Posterior cingulate gyrus (tissue), 11 donors: ENCODE measurements at places on chromosomes 2 and 18.

DNA sequence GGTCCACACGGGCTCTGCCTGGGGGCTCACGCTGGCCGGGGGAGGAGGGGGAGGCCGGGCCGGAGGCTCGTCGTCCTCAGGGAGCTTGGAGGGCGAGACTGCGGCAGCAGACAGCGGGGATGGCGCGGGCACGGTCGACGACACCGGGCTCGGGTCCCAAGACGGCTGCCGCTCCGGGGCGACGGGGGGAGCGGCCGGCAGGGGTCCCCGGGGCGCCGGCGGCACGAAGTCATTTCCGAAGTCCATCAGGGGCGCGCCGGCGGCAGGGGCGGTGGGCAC, 491 bp downstream of the RTN4 start:
- DNase-seq: no peak

- DNase-seq: peak; percentile 69
These were observed 67.0 kb downstream of the CHRNA1 start for GRCh38 chr2:174697255-174697654.

GRCh38 chr2:136239079-136239685, 121.2 kb upstream of the CXCR4 start:
- no peak for DNase-seq

DNA sequence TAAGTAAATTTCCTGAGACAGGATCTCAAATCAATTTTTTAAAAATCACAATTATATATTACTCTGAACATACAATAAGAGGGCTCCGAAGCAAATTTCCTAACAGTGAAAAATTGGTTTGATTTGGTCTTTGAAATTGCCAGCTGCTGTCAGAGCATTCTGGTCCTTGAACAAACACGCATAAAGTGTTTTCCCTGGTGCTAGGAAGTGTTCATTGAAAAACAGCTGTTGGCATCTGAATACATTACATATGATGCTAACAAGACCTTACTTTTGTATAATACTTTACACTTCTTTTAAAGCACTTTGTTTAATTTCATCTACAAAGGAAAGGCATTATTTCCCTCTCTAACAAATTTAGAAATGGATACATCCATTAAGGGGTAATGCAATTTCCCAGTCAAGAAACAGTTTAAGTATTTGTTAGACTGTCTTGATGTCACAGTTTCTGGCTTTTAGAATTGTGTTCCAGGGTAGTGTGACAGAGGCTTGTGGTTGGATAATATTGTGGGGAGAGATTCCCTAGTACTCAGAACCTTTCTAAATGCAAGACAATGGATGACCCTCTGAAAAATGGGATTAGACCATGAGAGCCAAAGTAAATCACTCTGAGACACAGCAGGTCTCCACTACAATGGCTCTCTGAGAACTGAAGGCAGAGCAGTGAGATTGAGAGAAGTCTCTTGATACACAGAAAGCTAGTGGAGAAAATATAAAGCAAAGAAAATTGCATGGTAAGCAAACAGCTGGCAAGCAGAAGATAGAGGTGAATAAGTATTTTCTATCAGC, 299.0 kb downstream of the TRIB2 start:
- no peak for DNase-seq

GRCh38 chr2:236614551-236614950, 44.9 kb downstream of the ACKR3 start:
- DNase-seq: no peak

GRCh38 chr18:12791610-12792009, 88.8 kb downstream of the PSMG2 start:
- no peak for DNase-seq

DNA sequence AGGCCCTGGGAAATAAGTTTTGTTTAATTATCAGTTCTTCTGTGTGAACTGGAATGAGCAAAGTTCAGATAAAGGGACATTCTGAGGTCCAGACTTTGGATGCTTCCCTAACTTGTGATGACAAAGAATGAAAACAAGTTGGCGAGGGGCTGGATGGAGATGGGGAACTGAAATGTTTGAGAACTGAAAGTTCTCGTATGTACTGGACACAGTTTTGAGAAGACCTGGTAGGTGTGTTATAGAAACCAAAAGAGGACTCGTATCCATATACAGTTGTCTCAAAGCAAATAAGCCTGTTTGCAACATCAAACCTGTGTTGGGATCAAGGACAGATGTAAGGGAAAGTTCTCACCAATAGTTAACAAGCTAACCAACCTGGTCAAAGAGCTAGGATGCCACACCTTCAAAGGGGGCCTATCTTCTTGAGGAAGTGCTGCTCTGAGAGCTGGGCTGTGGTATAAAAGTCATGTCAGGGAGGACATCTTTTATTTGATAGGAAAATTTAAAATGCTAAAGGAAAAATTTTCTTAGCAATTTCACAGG, at the start of gene UPP2:
UPP2 (plus strand) TSS at position 493 of the 543 bp plus-strand sequence. CDS start 188 bp downstream, outside the sequence.
- DNase-seq: no peak

- DNase-seq: peak; percentile 34
These were observed 97.9 kb upstream of the GPR45 start for GRCh38 chr2:105143467-105144151.

DNA sequence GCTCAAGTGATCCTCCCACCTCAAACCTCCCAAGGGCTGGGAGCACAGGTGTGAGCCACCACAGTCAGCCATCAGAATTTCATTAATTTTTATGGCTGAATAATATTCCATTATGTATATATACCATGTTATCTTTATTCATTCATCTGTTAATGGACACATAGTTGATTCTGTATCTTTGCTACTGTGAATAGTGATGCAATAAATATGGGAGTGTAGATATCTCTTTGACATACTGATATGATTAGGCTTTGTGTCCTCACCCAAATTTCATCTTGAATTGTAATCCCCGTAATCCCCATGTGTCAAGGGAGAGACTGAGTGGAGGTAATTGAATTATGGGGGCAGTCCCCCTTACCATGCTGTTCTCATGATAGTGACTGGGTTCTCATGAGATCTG, 38.2 kb upstream of the REEP1 start:
- DNase-seq: no peak

- no peak for DNase-seq
These were observed 38.9 kb downstream of the AKAIN1 start for GRCh38 chr18:5158172-5158571.

DNA sequence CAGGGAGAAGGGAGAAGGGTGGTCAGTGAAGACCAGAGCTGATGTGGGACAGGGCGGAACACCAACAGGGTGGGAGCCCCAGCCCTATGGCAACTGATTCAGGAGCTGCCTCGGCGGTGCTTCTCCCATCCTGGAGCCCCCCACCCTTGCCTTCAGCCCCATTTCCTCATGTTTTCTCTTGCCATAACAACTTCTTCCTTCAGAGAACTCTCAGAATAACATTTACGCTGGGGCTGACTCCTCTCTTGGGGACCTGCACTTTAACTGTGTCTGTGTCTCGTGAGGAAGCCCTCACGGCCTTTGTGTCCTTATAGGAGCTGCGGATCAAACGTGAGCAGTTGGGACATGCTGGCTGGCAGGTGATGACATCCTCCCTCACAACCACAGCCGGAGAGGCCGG, 116.4 kb upstream of the SNTG2 start:
- no peak for DNase-seq

DNA sequence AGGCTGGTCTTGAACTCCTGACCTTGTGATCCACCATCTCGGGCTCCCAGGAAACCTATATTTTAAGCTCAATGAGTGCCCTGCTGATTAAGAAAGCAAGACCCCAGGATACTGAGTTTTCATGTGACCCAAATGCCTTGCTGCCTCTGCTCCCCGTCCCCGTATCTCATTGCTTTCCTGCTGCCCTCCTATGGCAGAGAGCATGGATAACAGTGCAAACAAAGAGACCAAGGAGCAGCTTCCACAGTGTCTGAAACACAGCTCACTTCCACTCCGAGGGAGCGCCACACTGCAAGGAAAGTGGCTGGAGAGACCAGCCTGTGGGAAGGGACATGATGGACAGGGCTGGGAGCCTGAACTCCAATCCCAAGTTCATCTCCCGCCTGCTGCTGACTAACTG, 246.8 kb downstream of the TMEM182 start:
- DNase-seq: no peak

- DNase-seq: no peak
These were observed 16.1 kb downstream of the ADAM17 start for GRCh38 chr2:9539531-9539930.

DNA sequence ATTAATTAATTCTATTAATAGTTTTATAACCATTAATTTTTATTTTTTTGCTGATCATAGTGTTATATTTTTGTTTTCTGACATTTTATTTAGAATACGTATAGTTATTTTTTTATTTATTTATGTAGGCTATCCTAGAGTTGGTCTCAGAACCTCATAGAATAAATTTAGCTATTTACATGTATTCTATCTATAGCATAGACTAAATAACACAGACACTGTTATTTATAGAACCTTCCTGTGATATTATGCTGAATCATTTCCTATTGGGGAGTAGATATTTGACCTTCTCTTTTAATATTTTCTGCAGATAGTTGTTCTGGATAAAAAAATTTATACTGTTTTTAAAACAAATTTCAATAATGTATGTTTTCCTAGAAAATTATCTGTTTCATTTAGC, 20.2 kb downstream of the ARHGEF33 start:
- no peak for DNase-seq

DNA sequence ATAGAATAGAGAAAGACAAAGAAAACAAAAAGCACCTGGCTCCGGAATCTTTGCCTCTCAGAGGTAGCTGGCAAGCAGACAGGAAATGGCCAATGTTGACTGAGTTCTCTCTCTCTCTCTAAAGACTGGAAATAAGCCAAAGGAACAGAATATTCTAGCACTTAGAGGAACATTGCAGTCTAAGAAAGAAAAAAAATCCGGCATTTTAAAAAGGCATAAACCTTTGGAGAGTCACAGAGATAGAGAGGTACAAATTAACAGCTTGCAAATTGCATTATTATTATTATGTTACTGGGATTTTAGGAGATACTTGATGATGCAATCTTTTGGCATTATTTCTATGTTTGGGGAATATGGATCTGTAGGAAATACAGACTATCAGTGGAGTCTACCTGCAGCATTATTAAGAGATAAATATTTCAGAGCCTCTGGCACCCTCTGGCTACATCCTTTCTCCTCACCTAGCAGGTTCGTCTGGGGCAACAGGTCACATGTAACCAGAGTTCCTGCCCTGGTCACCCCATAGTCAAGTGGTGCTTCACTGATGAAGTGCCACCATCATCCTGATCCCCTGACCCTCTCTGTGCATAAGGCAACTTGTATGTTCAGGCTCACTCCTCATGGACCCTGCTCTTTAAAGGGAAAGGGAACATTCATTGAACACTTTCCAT, 318.9 kb upstream of the ACVR2A start:
- no peak for DNase-seq

DNA sequence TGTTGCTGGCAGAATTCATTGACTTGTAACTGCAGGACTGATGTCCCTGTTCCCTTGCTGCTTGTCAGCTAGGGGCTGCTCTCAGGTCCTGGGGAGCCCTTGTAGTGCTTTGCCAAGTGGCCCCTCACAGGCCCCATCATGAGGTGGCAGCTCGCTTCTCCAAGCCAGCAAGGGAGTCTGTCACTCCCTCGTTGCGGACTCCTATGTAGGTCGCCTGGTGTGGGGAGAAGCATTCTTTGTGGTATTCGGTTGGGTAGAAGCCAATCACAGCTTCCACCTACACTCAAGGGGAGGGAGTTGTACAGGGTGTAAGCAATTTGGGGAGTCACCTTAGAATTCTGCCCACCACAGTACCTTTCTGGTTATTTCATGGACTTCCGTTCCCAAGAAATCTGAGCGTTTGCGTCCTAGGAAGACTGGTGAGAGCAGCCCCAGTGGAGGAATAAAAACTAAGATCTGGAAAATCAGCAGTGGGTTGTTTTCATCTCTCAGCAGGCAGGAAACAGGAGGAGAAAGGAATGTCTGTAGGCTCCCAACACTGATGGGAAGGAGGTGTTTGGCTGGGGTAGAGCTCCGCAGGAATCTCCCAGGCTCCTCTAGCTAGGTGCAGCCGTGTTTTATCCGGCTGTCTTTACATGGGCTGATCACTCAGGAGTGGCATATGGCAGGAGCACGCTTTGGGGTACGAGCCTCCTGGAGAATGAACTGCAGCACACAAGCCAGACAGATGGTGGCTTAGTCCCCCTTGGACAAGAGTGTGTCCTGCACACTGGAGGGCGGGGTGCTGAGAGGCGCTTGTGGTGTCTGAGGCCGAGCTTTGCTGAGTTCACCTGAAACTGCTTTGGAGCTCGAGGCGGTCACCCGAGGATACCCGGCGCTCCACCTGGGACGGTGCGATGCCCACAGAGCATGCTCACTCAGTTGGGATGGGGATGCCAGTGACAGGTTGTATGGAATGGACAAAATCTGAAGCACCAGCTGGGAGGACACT, 58.3 kb downstream of the LDLRAD4 start:
- no peak for DNase-seq

DNA sequence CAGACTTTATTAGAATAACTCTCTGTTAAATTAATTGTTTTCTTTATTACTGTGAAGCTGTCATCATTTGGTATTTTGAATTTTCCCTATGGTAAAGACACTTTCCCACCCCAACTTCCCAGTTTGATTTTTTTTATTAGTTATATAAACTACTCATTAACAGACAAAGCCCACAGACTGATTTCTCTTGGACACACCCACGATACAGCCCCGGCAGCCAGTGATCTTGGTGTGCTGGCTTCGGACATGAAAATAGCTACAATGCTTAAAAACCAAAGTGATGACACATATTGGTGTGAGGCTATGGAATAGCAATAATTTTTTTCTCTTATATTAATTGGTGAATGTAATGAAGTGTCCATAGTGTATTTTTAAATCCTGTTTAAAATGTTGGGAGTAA, 225.4 kb upstream of the SIX3 start:
- no peak for DNase-seq

- DNase-seq: no peak
These were observed 58.8 kb upstream of the ANKRD44 start for GRCh38 chr2:197369228-197369932.
